ENCODE measurements at places on chromosomes 6 and 20.

DNA sequence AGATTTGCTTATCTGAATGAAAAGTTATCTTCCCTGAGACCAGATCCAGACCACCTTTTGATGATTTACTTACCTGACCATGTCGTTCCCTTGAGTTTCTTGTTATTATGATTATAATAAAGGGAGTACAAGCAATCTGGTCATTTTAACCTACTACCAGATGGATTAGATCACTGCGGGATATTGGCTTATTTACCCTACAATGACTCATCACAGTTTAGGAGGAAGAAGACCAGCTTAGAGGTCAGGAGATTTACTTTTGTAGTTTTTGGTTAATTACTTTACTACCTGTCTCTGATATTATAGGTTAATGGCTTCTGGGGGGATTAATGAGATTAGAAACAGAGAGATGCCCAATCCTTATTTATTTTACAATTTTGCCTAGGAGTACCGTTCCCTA is 10.7 kb downstream of the PKIB start:
- DNase-seq = no peak

DNA sequence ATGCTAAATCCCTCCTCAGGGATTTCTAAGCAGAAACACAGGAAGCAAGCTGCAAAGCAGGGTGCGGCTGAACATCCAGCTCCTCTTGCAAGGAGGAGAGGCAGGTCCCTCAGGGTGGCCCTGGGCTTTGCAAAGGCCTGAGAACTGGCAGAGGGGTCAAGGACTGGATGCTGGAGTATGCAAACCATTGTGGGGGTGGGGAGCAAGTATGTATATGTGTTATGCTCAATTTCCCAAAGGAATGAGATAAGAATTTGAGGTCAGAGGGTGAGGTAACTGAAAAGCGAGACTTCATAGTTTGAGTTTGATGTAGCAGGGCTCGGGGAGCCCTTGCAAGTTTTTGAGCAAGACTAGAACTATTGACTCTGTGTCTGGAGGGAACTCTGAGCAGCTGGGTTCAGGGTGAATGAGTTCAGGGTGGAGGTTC is 11.2 kb downstream of the SLC22A2 start:
- DNase-seq = no peak

DNA sequence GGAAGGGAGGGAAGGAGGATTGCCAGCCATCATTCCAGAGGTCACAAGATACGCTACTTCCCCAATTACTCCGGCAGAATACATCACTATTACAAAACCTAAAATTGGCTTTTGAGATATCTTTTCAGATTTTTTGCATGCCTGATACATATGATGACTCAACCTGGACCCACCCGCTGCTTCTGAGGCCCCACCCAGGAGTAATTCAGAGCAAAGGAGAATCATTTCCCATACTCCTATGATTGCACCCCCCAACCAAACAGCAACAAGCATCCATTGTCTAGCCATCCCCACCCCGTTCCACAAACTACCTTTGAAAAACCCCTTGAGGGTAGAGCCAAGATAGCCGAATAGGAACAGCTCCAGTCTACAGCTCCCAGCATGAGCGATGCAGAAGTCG is 163.5 kb upstream of the GJE1 start:
- no peak for DNase-seq

GRCh38 chr6:17932330-17932852 is 55.0 kb downstream of the KIF13A start:
- DNase-seq = no peak

DNA sequence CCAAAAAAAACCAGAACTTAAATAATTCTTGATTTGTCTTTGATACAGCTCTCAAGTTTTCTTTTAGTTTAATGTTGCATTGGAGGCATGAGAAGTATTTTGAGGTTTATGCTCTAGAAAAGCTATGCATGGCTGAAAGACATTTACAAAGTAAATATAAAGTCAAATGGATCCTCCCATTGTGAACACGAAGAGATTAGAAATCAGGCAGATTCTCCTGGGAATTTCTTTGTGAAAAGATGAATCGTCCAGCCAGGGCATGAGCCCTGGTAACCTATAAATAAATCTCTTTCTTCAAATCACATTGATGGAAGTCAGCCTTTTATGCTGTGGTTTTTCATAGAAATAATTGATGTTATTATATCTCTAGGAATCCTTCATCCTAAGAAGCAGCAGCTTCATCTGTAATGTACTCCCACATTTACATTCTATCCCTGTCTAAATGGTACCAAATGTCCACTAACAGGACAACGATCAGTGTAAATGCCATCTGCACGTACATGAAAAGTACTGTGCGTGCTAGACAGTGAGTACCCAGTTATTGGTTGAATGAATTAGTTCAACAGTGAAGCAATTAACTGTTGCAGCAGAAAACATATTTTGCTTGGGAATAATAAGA is 143.6 kb downstream of the ALDH8A1 start:
- DNase-seq = no peak

DNA sequence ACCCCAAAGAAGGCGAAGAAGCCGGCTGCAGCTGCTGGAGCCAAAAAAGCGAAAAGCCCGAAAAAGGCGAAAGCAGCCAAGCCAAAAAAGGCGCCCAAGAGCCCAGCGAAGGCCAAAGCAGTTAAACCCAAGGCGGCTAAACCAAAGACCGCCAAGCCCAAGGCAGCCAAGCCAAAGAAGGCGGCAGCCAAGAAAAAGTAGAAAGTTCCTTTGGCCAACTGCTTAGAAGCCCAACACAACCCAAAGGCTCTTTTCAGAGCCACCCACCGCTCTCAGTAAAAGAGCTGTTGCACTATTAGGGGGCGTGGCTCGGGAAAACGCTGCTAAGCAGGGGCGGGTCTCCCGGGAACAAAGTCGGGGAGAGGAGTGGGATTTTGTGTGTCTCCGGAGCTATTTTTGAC is 69.6 kb downstream of the HFE start:
- DNase-seq = peak; percentile 20

DNA sequence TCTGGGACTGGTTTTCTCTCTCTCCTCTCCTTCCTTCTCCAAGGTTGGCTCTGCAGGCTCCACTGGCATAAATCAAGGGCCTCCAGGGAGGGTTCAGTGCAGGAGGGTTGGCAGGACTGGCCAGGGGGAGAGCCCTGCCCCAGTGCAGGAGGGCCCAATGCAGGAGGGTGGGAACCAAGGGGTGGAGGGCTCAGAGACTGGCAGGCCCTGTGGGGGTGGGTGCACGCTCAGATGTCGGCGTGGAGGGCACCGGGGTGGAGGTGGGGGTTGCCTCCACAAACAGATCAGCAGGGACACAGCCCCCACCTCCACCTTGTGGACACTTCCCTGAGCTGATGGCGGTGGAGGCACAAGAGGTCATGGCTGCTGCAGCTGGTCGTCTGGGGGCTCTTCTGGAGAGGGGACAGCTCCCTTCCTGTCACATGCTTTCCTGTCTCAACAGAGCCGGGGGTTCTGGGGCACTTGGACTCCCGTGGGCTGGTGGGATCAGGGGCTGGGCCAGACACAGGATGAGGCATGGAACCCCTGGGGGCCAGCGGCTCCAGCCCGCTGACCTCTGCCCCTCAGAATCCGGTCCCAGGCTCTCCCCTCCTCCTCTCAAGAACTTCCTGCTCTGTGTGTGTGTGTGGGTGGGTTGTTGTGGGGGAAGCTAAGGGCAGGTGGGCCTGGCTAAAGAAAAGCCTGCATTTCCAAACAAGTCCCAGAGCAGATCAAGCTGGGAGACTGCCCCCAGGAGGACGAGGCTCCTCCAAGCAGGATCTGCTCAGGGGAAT is 2.7 kb upstream of the ABHD16B start:
- no peak for DNase-seq

- DNase-seq = no peak
Measured at GRCh38 chr6:164035900-164036485, 621.5 kb downstream of the QKI start.

DNA sequence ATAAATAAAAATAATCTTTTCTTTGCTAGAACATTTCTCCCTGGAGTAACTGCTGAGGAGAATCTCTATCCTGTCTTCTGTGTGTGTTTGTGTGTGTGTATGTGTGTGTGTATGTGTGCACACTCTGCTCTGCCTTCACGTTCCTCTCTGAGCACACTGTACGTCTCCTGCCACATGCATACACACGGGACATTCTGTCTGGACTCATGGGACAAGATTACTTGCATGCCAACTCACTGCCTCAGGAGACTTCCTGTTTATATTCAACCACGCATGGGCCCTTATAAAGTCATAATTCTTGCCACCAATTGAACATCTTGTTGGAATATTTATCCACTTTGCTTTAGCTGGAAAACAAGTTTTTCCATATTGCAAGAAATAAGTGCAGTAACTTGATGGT is 930.6 kb downstream of the KIF16B start:
- DNase-seq = no peak

DNA sequence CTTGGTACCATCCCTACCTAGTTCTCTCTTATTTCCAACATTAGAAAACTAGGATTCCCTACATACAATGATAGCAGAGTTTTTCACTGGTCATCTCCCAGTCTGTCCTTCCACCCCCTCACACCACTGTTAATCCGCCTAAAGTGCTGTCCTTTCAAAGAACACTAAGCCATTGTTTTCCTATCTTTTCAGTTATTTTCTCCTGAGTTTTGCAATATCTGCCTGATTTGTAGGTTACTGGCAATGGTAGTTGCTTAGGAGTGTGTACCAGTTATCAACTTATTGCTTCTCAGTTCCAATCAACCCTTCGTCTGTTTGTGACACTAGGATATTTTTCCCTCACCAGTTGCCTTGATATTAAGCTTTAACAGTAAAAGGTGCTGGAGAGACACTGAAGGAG is 135.0 kb downstream of the EPM2A start:
- DNase-seq = no peak

- no peak for DNase-seq
Measured at GRCh38 chr6:2982426-2983117, 11.2 kb upstream of the SERPINB6 start.

GRCh38 chr20:6395695-6396094 is 272.9 kb upstream of the FERMT1 start:
- no peak for DNase-seq

- DNase-seq = no peak
Measured at GRCh38 chr6:75363304-75363703, 78.7 kb upstream of the TMEM30A start.

GRCh38 chr20:36384022-36384619 is 78.0 kb downstream of the DLGAP4 start:
- peak; percentile 68 for DNase-seq

DNA sequence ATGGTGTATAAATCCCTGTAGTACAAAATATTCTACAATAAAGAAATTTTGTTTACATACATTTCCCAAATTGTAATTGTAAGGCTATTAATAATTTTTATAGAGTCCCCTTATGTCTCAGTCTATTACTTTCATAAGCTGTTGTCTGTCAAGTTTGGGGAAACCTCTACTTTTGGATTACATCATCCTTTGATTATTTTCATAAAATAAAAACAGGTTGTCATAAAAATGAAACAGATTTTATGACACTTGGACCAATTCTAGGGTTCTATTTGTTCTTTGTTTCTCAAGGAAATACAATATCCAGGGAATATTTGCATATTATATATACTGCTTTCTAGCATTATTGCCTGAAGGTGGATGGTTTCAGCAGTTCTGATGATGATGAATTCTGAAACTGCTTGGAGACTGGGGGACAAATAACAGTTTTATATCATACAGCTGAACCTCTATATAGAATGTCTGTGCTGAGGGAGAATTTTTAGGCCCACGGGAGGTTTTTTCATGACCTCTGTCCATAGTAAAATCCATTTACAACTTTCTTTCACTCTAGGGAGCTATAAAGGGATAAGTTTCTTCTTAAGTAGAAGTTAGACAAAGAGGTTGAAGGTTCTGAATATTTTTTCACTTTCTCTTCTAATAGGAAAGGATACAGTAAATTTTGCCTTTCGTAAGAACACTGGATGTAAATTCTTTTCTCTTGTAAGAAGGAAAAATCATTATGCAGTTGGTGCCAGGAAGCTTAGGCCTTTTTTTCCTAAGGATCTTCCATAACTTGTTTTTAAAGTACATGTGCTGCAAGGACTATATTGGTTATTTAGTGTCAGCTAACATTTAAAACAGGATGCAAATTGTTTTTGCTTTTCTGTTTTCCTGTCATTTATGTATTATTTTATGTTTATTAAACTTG is 58.0 kb downstream of the CD2AP start:
- DNase-seq = no peak

GRCh38 chr6:150690681-150691080 is 91.0 kb downstream of the PLEKHG1 start:
- no peak for DNase-seq

- DNase-seq = no peak
Measured at GRCh38 chr6:3230900-3231246, 3.4 kb upstream of the TUBB2B start.

DNA sequence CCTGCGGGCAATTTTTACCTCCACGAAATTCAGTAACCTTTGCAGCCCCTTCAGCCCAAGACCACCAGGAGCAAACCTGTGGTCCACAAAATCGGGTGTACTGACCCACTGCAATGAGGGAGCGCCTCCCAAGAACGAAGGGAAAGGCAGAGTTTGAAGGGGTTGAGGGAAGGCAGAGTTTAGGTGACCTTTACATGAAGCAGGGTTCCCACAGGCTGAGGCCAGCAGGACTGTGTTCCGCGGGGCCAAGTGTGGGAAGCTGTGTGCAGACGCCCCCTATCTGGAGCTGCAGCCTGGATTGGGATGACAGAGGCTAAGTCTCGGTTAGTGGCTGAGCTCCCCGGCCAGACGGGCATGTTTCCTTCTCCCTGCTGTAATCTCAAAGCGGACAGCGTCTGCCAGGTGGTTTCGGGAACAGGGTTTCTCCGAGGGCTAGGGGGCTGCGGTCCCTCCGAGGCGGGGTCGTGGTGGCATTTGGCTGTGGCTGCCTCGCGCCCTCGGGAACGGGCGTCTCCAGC is 826 bp upstream of the PYGB start:
- DNase-seq = peak; percentile 49

DNA sequence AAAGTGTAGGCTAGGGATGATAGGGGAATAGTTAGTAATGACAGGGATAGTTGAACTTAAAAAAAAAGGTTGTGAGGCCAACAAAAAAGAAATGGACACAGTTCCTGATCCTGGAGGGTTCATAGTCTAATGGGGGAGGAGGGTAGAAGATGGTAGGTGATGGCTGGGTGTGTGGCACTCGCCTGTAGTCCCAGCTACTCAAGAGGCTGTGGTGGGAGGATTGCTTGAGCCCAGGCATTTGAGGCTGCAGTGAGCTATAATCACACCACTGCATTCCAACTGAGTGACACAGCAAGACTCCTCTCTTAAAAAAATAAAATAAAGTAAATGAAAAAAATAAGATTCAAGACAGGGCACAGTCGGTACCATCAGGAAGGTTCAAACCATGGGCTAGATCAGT is 2.4 kb upstream of the MICB start:
- no peak for DNase-seq

DNA sequence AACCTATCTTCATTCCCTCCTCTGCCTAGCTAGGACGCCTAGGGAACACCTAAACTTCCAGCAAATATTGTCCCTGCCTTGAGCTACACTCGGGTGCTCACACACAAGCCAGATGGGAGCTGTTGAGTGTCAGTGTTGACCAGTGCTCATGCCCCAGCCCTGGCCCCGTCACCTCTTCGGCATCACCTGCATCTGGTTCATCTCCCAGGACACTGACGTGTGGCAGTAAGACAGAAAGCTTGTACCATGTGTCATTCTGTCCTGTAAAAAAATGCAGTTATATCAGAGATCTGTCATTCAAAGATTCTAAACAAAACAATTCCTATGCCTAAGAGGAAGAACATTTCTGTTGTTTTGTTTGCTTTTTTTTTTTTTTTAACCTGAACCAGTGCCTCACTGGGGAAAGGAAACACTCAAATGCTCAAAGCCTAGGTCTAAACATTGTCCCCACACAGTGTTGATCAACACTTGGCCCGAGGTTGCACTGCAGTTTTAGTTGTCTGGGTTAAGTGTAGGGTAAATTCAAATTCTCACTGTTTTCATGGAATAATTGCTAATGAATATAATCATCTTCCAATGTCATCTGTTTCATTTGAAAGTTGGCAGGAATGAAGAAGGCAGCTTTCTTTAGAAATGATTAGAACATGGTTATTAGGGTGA is 102.7 kb upstream of the SASH1 start:
- no peak for DNase-seq
